ENCODE measurements at places on chromosomes 3 and 15.
A peak's percentile ranks its signal among the peaks of the same experiment; 100 is the strongest.

- DNase-seq, result peak; percentile 60
These were observed 277.4 kb downstream of the ROBO1 start for GRCh38 chr3:79490165-79491028.

GRCh38 chr3:54783611-54784010 lies 144.2 kb downstream of the LRTM1 start:
- DNase-seq, result peak; percentile 35

- peak; percentile 44 for DNase-seq
These were observed 92.8 kb upstream of the TNFSF10 start for GRCh38 chr3:172616031-172616461.

DNA sequence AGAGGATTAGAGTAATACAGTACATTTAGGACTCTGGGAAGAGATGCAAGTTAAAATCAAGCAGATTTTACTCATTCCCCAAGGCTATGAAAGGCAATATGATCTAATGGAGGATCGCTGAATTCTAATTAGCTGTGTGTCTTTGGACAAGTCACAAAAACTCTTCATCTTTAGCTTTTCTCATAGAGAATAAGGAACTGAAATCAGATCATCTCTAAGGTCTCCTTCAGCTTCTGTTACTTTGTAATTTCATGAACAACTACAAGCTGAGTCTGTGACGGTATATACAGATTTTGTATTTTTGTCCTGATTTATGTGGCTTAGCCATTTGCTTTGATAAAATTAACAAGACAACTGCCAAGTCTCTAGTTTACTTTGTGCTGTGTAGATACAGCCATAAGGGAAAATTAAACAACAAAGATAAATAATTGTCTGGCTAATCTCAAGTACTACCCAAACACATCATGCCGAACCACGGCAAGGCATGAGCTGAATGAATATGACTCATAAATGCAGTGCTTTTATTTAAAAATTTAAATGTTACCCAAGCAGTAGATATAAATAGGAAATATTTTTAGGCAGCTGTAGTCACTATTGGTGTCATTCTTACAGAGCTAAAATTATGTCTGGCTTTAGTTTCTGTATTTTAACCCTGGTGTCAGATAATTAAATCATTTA lies 81.5 kb downstream of the GAP43 start:
- DNase-seq, result peak; percentile 52

GRCh38 chr3:61979638-61980037 lies 393.7 kb downstream of the FEZF2 start:
- DNase-seq, result no peak

GRCh38 chr15:35505141-35505540 lies 40.8 kb downstream of the DPH6 start:
- peak; percentile 50 for DNase-seq

- DNase-seq, result no peak
These were observed 1076.3 kb upstream of the EPHA6 start for GRCh38 chr3:95738045-95738444.

- DNase-seq, result no peak
These were observed 21.4 kb downstream of the CBLB start for GRCh38 chr3:105847452-105847851.

DNA sequence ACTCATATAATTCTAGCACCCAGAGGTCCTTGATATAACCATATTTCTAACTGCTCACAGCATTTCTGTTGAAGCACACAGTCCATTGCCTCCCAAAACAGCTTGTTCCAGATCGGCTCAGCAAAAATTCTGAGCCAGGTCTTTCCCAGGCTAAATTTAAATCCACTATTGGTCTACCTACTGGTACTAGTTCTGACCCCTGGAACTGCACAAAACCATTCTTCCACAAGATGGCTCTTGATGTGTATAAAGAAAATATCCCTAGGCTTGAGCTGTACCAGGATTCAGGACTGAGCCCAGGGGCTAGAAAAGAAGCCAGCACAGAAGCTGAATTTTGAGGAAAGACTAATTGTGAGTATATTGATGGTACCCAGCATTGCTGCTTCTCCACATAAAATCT lies 75.4 kb upstream of the ABHD17C start:
- DNase-seq, result peak; percentile 38

GRCh38 chr3:190586631-190587011 lies 72.7 kb downstream of the IL1RAP start:
- peak; percentile 52 for DNase-seq

All from adipocyte (in vitro differentiated cells).